Mesothelial cell of epicardium (in vitro differentiated cells): ENCODE measurements at places on chromosomes 1 and 21. TPM values are rescaled to one million over a fixed set of nuclear protein-coding genes. Genes with fewer than 3 reads are reported as not detected.

DNA sequence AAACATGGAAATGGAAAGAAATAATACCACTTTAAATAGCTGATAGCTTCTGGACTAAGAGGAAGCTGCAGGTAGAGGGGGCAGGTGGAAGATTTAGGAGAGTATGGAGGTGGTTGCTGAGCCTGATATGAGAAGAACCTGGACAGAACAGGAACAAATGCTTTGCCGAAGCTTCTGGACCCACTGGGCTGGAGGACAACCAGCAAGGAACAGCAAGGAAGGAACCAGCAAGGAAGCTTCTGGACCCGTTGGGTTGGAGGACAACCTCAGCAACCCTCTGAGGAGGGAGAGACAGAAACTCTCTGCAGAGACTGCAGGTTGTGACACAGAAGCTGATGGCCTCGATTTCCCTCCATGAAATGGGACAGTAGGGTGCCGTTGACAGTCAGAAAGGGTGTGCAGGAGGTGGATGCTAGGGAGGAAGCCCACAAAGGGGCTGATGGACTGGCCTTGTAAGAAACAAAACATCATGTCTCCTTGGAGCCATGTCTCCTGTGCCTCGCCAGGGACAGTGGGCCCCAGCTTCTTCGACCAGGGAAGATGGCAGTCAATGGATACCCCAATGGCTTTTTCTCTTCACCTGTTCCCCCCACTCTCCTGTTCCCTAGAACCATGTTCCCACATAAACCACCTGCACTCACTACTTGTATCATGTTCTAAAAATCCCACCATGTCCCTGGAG, 8.3 kb upstream of the WNT3A start:
- no peaks in the 10 kb centered on the region for H3K36me3 ChIP-seq
- H3K27ac ChIP-seq: no peak overlapping the region
- no peak for DNase-seq
- H3K27me3 ChIP-seq: peaks cover 69% of the 10 kb centered on the region
- H3K4me1 ChIP-seq: no peaks in the 10 kb centered on the region

DNA sequence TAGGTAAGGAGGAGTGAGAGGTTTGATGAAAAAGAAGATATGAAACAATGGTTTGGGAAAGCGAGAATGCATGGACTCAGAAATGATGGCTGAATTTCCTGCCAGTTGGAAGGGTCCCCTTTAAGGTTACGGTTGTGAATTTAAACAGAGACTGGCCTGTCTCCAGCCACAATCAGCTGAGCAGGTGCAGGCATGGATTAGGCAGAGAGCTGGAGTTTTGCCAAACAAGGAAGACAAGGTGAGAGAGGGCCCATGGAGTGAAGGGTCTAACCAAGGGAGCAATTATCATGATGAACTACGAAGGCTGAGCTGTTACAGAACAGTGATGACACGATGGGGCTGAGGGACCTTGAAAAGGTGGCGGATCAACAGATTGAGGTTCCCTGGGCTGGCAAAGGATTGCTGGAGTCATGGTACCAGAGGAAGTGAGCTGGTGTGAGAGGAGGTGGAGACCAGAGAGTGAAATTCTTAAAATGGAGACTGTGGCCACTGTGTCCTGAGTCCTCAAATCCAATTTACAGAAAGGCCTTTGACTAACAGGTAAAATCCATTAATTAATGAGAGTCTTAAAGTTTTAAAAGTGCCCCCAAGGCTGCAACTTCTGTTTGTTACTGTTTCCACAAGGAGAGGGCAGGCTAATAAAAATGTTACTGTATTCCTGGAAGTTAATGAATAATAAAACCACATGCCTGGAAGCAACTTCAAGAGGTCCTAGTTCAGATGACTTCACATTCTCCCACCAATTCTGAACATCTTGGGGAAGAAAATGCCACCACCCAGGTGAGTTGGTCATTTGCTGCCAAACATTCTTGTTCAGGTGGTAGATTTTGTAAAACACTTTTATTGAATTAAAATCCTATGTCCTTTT, 41.5 kb downstream of the LHX9 start:
- H3K27me3 ChIP-seq: no peaks in the 10 kb centered on the region
- H3K36me3 ChIP-seq: no peaks in the 10 kb centered on the region
- H3K27ac ChIP-seq: no peak overlapping the region
- no peak for DNase-seq

Gene CYP4A22
- total RNA-seq: not detected in 3 replicates

DNA sequence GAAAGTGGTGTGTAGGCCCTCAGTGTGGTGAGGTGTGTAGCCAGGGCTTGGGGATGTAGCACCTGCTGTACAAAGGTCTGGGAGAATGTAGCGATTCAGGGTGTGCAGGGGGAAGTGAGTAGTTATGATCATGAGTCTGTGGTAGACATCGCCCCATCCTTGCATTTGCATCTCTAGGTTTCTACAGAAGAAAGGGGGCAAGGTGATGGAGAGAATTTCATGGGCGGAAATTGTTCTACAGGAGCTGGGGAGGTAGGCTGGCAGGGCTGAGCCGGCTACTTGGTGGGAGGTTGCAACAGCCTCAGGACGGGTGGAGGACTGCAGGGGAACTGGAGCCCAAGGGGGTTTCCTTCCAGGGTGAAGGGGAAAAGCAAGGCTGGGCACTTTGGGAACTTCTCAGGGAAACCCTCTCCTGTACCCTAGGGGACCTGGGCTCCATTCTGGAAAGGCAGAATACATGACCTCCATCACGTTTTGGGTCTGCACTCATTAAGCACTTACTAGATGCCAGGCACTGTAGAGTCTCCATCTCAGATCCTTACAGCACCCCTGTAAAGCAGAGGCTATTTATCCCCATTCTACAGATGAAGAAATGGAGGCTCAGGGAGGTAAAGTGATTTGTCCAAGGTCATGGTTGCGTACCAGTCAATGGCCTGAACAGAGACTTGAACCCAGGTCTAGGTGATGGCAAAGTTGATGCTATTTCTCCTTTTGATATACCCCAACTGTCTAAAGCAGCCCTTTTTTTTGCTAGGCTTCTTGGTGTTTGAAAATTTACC, 14.5 kb upstream of the TNFRSF1B start:
- H3K27me3 ChIP-seq: no peaks in the 10 kb centered on the region
- DNase-seq: no peak
- no peak overlapping the region for H3K4me3 ChIP-seq

Gene SHE
- total RNA-seq: 0.29 to 0.54 TPM (median 0.47 TPM) in 3 replicates
